Activated naive CD4-positive, alpha-beta T cell treated with Interleukin-2 at 50 U/mL for 16 hours (primary cell): ENCODE measurements at places on chromosomes 13 and 19.

DNA sequence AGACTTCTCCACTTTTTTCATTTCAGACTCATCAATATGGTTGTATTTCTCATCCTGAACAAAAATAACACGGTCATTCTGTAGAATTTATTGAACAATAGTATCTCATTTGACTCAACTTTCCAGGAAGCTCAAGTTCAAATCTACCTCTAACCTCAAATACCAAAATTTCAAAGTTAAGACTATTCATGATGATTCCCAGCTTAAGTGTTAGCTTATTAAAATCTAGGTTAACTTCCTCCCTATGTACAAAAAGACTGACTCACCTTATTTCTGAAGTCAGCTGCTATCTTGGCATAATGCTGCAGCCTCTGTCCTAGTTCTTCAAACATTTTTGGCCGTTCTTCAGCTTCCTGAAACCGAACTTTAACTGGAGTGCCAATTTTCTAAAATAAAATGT is 23.2 kb downstream of the HSPH1 start:
- DNase-seq, result no peak

- no peak for DNase-seq
Observed at GRCh38 chr19:31261603-31262212, 87.5 kb downstream of the TSHZ3 start.

GRCh38 chr13:21069561-21070004 is 8.2 kb upstream of the LATS2 start:
- DNase-seq, result no peak

DNA sequence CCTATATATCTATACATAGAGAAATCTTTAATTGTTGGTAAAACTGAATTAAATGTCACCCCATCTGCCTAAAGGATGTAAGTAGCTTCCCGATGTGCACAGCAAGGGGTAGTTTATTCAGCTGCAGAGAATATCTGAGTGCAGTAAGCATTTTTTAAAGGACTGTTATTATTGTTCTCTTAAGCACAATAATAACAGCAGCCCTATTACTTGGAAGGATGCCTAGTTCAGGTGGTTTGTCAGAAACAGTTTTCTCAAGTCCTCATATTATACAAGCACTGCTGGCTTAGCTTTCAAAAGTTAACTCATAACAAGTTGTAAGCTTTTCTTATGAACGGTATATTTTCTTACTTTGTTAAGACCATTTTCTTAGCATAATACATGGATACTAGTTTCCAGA is 142.6 kb downstream of the CRYL1 start:
- DNase-seq, result no peak

DNA sequence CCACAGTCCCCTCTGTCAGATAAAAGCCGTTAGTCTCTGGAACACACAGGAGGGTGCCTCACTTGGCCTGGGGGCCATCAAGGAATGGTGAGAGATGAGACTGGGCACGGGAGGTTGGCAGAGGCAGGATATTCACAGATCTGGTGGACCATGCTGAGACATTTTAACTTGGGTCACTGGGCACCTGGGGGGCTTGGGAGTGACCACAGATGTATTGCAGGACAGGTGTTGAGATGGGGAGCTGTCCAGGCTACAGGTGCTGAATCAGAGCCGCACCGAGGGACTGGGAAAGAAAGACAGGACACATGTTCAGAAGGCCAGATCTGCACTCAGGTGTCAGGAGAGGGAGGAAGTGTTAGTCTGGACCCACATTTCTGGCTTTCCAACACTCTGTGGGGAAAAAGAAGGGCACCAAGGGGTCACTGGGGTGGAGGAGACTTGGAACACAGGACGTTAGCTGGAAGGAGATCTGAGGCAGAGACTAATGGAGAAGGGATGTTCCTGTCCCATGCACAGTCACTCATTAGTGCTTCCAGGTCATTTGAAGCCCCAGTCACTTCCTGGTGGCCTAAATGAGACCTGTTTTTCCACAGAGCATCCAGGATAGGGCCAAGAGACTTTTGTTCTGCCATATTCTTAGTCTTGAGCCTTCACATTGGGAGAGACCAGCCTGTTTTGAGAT is 56.1 kb downstream of the CHST8 start:
- DNase-seq, result no peak

DNA sequence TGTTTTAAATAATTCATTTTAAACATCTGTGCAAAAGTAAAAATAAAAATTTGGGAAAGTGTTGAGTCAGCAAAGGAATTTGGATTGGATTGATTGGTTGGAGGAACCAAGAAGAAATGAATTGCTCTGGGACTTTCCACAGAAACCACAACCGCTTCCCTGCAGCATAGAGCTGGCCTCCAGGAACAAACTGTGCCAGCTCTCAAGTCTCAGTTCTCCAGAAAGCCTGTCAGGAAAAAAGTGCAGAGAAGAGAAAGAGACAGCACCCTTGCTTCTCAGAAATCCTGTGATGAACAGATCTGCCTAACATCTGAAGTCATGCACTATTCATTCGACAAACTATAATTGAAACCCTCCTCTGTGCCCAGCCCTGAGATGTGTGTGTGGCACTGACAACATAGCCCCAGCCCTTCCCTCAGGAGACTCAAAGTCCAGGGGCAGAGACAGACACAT is 14.8 kb downstream of the LYPD3 start:
- DNase-seq, result no peak

DNA sequence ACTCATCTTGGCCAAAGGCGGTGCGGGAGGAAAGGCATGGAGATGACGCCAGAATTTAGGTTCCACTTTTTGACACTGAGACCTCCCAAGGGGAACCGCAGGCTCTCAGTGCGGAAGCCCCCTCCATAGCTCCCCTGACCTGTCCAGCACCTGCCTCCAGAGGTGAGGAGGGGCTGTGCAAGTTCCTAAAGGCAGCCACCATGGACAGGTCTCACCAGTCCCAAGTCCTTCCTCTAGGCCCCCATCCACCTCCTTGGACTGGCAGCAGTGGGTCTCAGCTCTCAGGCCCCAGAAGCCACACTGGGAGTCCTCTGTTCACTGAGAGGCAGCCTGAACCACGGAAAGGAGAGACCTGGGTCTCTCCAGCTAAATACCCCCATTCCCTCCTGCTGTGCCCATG is 31.6 kb upstream of the TSHZ3 start:
- no peak for DNase-seq

- DNase-seq, result no peak
Observed at GRCh38 chr13:98109226-98109853, 33.6 kb upstream of the FARP1 start.

GRCh38 chr19:39032063-39032918 is at the start of gene FBXO27:
FBXO27 (minus strand) TSS chr19:39032549; CDS start chr19:39032227, 322 bp downstream.
- DNase-seq, result peak; percentile 4

DNA sequence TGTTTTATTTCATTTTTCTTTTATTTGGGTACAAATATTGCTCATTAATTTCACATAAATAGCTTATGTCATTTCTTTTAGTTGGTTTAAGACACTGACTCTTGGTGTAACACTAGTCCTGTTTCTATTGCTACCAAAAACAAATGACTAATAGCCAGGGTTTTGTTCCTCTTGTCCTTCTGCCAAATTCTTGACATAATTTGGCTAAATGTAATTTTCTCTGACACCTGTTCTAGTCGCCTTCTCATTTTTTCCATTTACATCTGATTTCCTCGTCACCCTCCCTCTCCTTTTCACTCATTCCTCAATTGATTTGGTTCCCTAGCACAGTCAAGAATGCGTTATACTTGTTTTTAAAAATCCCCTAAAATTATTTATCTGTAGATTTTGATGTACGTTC is 1718.7 kb downstream of the EFNB2 start:
- no peak for DNase-seq

DNA sequence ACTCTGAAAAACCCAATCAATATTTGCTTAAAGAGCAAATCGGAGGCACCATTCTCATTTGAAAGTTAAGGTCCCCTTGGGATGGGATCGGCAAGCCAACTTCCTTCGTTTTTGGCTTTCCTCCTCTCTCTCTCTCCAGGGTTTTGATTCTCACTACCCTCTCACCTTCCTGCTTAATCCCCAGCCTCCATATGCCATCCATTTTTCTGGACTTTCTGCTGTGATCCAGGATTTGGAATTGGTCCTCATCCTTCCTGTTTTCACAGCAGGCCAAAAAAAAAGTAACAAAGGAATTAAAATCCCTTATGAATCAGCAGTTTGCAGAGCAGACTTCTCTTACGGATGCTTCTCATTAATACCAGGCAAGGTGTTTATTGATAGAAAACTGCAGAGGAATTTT is 283.1 kb upstream of the TMTC4 start:
- DNase-seq, result no peak

GRCh38 chr13:99103536-99103935 is 97.1 kb upstream of the UBAC2 start:
- no peak for DNase-seq

DNA sequence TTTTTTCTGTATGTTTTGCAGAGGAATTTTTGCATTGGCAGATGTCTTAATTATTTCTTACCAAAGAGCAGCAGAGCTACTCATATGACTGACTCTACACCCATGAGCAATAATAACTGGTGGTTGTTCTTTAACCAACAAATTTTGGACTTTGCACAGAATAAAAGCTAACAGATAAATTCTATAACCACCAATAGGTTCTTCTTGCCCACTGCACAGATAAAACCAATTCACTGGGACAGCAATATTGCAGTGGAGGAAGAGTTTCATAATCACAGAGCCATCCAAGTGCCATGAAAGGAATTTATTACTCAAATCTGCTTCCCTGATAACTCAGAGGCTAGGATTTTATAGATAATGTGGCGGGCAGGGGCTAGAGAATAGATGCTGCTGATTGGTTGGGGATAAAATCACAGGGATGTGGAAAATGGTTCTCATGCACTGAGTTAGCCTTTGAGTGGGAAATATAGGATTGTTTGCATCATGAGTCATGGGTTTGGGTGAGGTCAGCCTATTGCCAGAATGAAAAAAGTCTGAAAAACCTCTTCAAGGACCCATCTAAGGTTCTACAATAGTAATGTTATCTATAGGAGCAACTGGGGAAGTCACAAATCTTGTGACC is 104.3 kb upstream of the PCDH17 start:
- no peak for DNase-seq

DNA sequence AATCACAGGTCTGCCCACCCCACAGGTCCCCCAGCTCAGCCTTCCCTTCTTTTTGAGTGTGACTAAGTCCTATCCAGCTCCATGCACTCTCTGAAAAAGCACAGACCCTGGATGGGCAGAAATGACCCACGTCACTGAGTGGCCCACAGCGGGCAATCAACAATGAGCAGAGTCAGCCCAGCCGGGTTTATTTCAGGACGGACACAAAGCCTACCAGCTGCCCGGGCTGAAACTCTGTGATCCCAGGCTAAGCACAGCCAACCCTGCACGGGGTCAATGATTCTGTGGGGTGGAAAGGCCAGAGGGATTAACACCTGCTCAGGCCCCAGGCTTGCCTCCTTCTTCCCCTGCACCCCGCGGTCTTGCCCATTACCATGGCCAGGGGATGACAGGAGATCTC is 8.4 kb downstream of the NAPA start:
- no peak for DNase-seq

GRCh38 chr13:95660981-95661581 is 15.9 kb upstream of the DNAJC3 start:
- DNase-seq, result no peak

GRCh38 chr13:43475140-43475539 is 311.6 kb downstream of the ENOX1 start:
- no peak for DNase-seq

DNA sequence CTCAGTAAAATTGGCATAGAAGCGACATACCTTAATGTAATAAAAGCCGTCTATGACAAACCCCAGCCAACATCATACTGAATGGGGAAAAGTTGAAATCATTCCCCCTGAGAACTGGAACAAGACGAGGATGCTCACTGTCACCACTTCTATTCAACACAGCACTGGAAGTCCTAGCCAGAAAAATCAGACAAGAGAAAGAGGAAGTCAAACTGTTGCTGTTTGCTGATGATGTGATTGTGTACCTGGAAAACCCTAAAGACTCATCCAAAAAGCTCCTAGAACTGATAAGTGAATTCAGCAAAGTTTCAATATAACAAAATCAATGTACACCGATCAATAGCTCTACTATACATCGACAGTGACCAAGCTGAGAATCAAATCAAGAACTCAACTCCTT is 63.3 kb downstream of the TNFSF13B start:
- DNase-seq, result no peak

GRCh38 chr19:15584541-15585115 is 30.4 kb upstream of the CYP4F8 start:
- DNase-seq, result peak; percentile 85

DNA sequence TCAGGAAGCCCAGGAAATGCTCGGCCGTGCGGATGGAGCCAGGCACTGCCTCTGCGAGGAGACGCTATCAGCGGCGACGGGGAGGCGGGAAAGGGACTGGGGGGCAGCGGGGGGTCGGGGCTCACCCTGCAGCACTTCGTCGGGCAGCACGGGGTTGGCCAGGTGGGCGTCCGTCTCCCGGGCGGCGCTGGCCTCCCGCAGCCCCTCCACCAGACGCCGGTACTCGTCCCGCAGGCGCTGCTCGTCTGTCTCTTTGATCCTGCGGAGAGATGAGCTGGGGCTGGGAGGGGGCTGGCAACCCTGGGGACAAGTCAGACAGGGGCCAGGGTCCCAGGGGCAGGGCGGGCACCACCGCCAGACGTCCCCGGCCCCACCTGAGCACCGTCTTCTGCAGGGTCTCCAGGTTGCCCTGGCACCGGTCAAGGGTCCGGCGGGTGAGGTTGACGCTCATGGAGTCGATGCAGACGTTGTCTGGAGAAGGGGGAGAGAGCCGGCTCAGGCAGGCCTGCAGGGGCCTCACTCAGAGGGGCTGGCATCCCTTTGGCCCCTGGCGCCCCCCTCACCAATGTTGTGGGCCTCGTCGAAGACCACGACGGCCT is 6.4 kb downstream of the ERCC2 start:
- DNase-seq, result no peak

DNA sequence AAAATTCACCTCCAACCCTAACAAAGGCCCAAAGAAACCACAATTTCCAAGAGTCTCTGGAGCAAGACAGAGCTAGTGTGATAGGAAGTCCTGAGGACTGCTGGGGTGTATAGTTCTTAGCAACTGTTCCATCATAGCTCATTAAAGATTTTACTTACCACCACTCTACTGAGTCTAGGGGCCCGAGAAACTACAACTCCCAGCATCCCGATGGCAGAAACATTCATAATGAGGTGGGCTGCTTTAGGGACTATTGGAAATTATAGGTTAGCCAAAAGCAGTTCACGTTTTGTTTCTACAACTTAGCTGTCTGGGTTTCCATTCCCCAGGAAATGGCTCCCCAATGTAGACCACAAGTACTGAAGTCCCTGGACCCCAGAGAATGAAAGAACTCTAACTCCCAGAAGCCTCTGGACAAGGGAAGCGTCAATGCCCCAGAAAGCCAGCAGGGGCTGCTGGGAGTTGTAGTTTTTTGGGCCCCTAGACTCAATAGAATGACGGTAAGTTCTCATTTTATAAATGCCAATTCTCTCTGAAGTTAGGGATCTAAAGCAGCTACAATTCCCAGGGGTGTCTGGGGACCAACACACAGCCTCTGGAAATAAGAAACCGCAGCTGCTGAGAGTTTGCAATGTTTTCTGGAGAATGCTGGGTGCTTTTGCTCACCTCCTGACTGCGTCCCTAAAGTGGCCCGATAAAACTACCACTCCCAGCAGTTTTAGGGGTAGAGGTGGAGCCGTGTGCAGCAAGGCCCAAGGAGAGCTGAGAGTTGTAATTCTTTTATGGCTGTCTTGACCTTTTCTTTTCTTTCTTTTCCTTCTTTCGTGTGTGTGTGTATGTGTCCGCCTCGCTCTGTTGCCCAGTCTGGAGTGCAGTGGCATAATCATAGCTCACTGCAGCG is 11.1 kb downstream of the FTL start:
- peak; percentile 41 for DNase-seq
